ENCODE measurements at places on chromosomes 4 and X. TPM values are rescaled to one million over a fixed set of nuclear protein-coding genes. Genes with fewer than 3 reads are reported as not detected.

DNA sequence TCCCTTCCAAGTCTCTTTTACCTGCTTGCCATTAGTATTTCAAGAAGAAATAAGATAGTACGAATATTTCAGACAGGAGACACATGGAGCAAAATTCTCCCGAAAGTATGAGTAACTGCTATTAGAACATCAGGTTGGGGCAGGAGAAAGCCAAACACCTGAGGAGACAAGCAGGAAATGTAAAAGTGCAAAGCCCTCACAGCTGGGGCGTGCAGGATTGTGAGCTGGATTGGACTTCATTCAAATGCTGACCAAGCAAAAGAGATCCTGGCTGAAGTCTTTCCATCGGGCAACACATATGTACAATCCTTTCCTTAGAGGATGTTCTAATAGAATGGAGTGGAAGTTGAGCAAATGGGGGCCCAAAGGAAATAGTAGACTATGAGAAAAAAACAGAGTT, 76.8 kb downstream of the DTHD1 start:
- no peaks in the 10 kb centered on the region for H3K27me3 ChIP-seq
- H3K27ac ChIP-seq: no peak overlapping the region
- no peaks in the 10 kb centered on the region for H3K36me3 ChIP-seq
- no peaks in the 10 kb centered on the region for H3K4me1 ChIP-seq
- H3K4me3 ChIP-seq: no peak overlapping the region

- no peak overlapping the region for H3K27ac ChIP-seq
- peaks cover 30% of the 10 kb centered on the region for H3K27me3 ChIP-seq
- no peak overlapping the region for H3K4me3 ChIP-seq
- H3K4me1 ChIP-seq: no peaks in the 10 kb centered on the region
Measured at GRCh38 chrX:102517326-102517725, 787 bp upstream of the TMSB15A start.

RBBP7 gene
- total RNA-seq: 146 TPM

DNA sequence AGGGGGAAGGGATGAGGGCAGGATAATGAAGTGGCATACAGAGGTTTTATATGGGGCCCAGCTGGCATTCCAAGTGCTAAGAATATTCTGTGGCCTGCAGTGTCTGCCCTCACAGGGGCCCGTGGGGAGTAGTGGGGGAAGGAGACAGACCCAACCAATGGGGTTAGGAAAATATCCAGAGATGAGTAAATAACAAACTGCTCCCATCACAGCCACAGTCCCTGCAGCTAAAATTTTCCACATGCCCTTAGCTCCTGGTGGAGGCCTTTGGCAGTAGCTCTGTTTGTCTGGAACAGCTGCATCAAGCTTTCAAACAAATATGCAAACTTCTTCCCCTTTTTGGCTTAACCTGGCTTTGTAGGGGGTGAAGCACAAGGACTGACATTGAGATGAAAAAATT, 3.1 kb downstream of the SRPX2 start:
- no peaks in the 10 kb centered on the region for H3K4me1 ChIP-seq
- no peaks in the 10 kb centered on the region for H3K27me3 ChIP-seq
- no peak overlapping the region for H3K4me3 ChIP-seq
- no peaks in the 10 kb centered on the region for H3K36me3 ChIP-seq
- H3K27ac ChIP-seq: peak overlapping the region; percentile 43

AFF2 gene
- total RNA-seq: 1.0 TPM

- DNase-seq: no peak
- H3K27ac ChIP-seq: peak overlapping the region; percentile 84
- H3K27me3 ChIP-seq: no peaks in the 10 kb centered on the region
- H3K4me1 ChIP-seq: peaks cover 97% of the 10 kb centered on the region
- H3K36me3 ChIP-seq: no peaks in the 10 kb centered on the region
Measured at GRCh38 chr4:2859514-2859913, 15.9 kb downstream of the ADD1 start.

GRCh38 chr4:152342293-152342692, 193.6 kb downstream of the FBXW7 start:
- H3K27ac ChIP-seq: no peak overlapping the region
- no peak overlapping the region for H3K4me3 ChIP-seq
- no peaks in the 10 kb centered on the region for H3K27me3 ChIP-seq

SORBS2 gene
- 16.2 TPM for total RNA-seq

GRCh38 chrX:43008356-43008755, 230.4 kb upstream of the PPP1R2C start:
- H3K4me1 ChIP-seq: no peaks in the 10 kb centered on the region
- H3K27ac ChIP-seq: no peak overlapping the region
- H3K36me3 ChIP-seq: no peaks in the 10 kb centered on the region
- H3K27me3 ChIP-seq: no peaks in the 10 kb centered on the region

DNA sequence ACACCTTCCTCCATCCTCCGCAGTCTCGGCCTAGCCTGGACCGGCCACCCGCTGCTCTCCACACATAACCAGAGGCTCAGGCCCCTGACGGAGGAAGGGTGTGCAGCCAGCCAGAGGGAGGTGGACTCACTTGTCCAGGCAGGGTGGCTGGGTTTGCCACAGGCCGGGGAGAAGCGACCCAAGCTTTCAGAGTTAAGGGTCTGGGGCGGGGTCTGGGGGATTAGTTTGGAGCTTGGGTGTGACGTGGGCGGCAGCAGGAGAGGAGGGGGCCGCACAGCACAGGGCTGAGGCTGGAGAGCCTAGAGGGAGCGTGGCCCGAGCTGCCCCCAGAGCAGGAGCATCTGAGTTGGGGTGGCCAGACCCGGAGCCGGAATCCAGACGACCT, 22.4 kb upstream of the CPLX1 start:
- H3K4me1 ChIP-seq: no peaks in the 10 kb centered on the region
- no peaks in the 10 kb centered on the region for H3K27me3 ChIP-seq
- no peak overlapping the region for H3K27ac ChIP-seq
- no peak overlapping the region for H3K4me3 ChIP-seq
- H3K36me3 ChIP-seq: peaks cover 30% of the 10 kb centered on the region
- no peak for DNase-seq

- H3K27ac ChIP-seq: no peak overlapping the region
- no peaks in the 10 kb centered on the region for H3K36me3 ChIP-seq
- no peaks in the 10 kb centered on the region for H3K27me3 ChIP-seq
- no peak for DNase-seq
Measured at GRCh38 chr4:149572716-149573115, 242.9 kb downstream of the IQCM start.

PNMA3 gene
- not detected for total RNA-seq

GRCh38 chr4:45663003-45663402, 460.9 kb downstream of the GABRG1 start:
- no peaks in the 10 kb centered on the region for H3K36me3 ChIP-seq
- no peaks in the 10 kb centered on the region for H3K4me1 ChIP-seq
- no peak overlapping the region for H3K4me3 ChIP-seq
- no peak overlapping the region for H3K27ac ChIP-seq
- no peak for DNase-seq
- H3K27me3 ChIP-seq: no peaks in the 10 kb centered on the region

GRCh38 chrX:44580466-44580865, 37.8 kb upstream of the FUNDC1 start:
- no peaks in the 10 kb centered on the region for H3K4me1 ChIP-seq
- no peaks in the 10 kb centered on the region for H3K36me3 ChIP-seq
- no peak overlapping the region for H3K27ac ChIP-seq
- no peak overlapping the region for H3K4me3 ChIP-seq
- H3K27me3 ChIP-seq: no peaks in the 10 kb centered on the region

CFAP47 gene
- total RNA-seq: not detected

GRCh38 chr4:186068581-186069348, at the start of gene TLR3:
Gene TLR3 (plus strand): TSS chr4:186069156. CDS start chr4:186076620, 7,464 bp downstream.
- peak within 1 kb of the TSS; percentile 51 for H3K4me3 ChIP-seq
- no peaks in the 10 kb centered on the region for H3K36me3 ChIP-seq
- H3K27ac ChIP-seq: peak within 1 kb of the TSS; percentile 40
- peaks cover 5% of the 10 kb centered on the region for H3K4me1 ChIP-seq

GRCh38 chr4:112519689-112520597, 4.0 kb upstream of the NEUROG2 start:
- H3K27ac ChIP-seq: no peak overlapping the region
- H3K4me3 ChIP-seq: no peak overlapping the region
- no peaks in the 10 kb centered on the region for H3K36me3 ChIP-seq
- peaks cover 91% of the 10 kb centered on the region for H3K27me3 ChIP-seq
- DNase-seq: no peak
- peaks cover 33% of the 10 kb centered on the region for H3K4me1 ChIP-seq

GRCh38 chr4:121220698-121221097, 56.6 kb upstream of the TNIP3 start:
- H3K27me3 ChIP-seq: no peaks in the 10 kb centered on the region
- H3K36me3 ChIP-seq: no peaks in the 10 kb centered on the region
- H3K4me3 ChIP-seq: no peak overlapping the region
- H3K27ac ChIP-seq: no peak overlapping the region

DNA sequence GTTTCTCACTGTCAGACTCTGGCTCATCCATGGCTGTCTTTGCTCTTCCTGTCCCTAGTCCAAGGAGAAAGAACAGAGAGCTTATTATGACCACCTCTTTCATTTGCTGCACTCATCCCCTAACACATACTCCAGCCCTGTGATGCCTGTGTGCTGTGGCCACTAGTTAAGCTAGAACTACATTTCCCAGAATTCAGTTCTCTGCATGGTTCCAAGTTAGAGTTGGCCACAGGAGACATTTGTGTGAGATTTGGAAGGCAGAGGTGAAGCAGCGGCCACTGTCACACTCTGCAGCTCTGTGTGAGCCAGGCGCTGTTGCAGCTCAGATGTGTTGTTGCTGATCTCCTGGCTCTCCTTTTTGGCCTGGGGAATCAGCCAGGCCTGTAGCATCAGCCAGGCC, 188.2 kb upstream of the ATP6AP2 start:
- H3K36me3 ChIP-seq: no peaks in the 10 kb centered on the region
- H3K4me3 ChIP-seq: no peak overlapping the region
- H3K4me1 ChIP-seq: no peaks in the 10 kb centered on the region
- no peak for DNase-seq
- H3K27ac ChIP-seq: no peak overlapping the region

DNA sequence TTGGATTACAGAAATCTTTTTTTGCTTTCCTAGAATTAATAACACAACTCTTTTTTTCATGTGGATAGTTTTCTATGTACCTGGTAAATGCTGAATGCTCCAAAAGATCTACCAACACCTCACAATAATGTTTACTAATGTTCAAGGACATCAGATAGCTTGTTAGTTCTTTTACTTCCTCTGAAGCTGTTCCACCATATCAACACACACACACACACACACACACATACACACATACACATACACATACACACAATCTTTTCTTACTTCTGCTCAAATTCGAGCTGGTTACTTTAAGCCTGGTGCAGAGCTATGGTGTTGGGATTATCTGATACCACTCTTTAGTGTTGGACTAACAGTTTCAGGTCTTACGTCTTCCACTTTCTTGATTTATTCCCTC, 28.3 kb upstream of the TMPRSS11D start:
- no peak for DNase-seq
- no peak overlapping the region for H3K4me3 ChIP-seq
- no peak overlapping the region for H3K27ac ChIP-seq
- H3K36me3 ChIP-seq: no peaks in the 10 kb centered on the region

DNA sequence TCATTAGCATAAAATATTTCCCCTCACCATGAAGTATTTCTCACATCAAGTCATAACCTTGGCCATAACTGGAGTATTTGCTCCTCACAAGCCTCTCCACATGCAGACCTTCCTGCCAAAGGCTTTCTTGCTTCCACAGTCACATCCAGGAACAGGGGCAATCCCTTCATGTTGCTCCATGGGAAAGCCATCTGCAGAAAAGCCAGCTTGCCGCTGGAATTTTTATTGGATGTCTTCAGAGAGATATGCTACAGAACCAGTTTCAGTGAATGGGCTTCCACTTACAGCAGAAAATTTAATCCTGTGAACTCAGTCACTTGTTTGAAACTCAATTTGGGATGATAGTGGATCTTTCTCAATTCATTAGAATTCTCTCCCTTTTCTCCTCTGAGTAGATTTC, 3.2 kb upstream of the CDKN2AIP start:
- no peak overlapping the region for H3K4me3 ChIP-seq
- DNase-seq: no peak
- peaks cover 7% of the 10 kb centered on the region for H3K36me3 ChIP-seq
- H3K27me3 ChIP-seq: no peaks in the 10 kb centered on the region
- peaks cover 19% of the 10 kb centered on the region for H3K4me1 ChIP-seq

DNA sequence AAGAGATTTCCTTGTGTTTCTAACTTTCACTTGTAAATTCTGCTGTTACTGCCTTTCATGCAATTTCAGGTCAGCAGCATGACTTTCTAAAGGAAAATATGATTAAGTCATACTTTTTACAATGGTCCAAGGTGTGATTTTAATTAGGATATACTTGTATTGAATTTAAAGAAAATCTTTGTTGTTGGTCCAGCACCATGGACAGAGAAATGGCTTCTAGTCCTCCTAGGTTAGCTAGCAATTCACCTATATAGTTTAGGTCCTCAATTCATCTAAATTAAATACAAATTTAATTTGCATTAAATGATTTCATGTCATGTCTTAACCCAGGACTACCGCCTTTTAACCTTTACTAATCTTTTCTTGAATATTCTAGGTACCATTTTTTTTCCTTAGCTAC, 304.9 kb upstream of the RPS6KA3 start:
- no peaks in the 10 kb centered on the region for H3K27me3 ChIP-seq
- DNase-seq: no peak
- no peaks in the 10 kb centered on the region for H3K36me3 ChIP-seq
- H3K4me3 ChIP-seq: no peak overlapping the region
- no peak overlapping the region for H3K27ac ChIP-seq

- H3K27me3 ChIP-seq: no peaks in the 10 kb centered on the region
- no peak overlapping the region for H3K27ac ChIP-seq
- H3K4me3 ChIP-seq: no peak overlapping the region
Measured at GRCh38 chr4:158250321-158250720, 40.0 kb downstream of the TMEM144 start.

RS1 gene
- not detected for total RNA-seq

DNA sequence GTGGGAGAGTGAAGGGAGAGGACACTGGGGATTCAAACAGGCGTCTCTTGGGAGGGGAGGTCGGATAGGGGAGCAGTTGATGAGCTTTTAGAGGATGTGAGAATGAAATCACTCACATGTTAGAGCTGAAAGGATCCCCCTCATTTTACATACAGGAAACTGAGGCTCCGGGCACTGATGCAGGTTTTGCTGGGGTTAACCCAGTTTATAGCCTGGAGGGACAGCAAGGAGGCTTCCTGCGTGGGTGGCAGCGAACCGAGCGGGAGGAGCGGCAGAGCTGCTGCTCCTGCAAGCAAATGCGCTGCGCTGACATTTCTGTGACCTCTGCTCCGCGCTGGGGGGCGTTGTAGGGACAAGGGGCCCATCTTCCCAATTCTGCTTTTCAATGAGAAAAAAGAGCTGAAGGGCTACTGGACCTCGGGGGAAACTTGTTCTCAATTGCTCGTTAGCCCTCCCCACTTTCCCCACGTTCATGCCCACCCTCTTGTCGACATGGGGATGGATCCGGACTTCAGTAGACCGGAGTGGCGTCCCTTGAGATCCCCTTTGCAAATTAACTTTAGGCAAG, 1.2 kb upstream of the NEUROG2 start:
- H3K4me1 ChIP-seq: peaks cover 28% of the 10 kb centered on the region
- no peak overlapping the region for H3K27ac ChIP-seq
- no peaks in the 10 kb centered on the region for H3K36me3 ChIP-seq
- no peak for DNase-seq
- H3K4me3 ChIP-seq: peak overlapping the region; percentile 56

All from gastrocnemius medialis (tissue), 4 donors.